ENCODE measurements at places on chromosomes 5 and 9.
A peak's percentile ranks its signal among the peaks of the same experiment; 100 is the strongest.

DNA sequence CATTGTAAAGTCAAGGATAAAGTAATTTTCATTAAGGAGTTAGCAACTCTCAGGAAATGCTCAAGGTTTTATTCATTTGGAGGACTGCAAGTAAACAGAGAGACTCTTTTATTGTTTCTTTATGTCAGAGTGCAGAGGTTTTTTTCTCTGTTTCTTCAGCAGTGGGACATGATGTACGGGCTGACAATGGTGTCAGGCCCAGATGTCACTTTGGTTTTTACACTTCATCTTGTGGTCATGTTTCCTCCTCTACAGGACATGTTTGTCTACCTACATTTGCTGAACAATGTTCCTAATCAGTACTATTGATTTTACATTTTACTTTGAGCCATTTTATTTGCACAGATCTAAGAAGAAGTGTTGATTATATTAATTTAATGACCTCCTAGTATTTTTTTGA, 72.8 kb upstream of the PARP8 start:
- no peak for DNase-seq

DNA sequence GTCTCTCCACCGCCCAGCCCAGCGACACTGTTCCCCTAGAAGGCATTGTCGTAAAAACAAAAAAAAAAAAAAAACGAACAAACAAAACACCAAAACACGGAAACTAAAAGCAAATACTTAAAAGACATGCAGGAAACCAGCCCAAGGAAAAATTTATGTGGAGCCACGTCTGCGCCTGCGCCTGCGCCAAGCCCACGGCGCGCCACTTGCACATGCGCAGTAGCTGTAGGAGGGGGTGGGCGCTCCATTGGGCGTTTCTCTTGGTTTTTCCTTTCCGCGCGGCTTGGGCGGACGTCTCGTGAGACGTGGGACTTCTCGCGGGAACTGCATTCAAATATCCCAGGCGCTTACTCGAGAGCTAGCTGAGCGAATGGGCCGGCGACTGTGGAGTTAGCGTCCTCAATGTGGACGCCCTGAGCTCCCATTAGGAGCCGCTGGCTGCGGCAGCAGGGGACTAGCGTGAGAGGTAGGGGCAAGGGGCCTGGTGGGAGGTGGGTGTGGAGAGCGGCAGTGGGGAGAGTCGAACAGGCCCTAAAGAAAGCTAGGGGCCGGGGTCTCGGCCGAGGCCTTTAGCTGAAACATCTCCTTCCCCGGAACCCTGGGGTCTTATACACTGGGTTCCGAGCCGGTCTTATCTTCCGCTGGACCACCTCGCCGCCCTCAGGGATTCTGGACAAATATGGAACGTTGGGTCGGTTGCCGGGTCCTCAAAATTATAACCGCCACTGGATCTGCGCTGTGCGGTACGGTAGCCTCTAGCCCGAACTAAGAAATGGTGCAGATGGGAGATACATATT, at the start of gene SPDL1:
SPDL1 (plus strand) TSS at position 350 of the 797 bp plus-strand sequence. CDS start 4,644 bp downstream, outside the sequence.
- peak; percentile 77 for DNase-seq

- no peak for DNase-seq
Observed at GRCh38 chr5:177483994-177484901, 10.8 kb upstream of the DBN1 start.

DNA sequence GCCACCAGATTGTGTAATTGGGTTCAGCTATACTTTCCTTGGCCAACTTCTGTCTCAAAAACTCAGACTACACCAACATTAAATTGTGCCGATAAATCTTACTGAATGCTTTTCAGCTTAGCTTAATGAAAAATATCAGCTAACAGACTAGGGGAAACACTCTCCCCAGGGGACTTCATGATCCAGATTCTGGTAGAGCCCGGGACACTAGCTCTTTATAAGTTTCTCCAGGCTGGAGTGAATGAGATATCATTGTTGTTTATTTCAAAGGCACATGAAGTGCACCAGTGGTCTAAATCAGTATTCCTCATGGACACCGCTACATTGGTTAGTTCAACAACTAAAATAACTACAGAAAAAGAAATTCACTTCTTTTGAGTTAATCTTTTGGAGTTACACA, 10.5 kb upstream of the LHFPL2 start:
- DNase-seq, result no peak

DNA sequence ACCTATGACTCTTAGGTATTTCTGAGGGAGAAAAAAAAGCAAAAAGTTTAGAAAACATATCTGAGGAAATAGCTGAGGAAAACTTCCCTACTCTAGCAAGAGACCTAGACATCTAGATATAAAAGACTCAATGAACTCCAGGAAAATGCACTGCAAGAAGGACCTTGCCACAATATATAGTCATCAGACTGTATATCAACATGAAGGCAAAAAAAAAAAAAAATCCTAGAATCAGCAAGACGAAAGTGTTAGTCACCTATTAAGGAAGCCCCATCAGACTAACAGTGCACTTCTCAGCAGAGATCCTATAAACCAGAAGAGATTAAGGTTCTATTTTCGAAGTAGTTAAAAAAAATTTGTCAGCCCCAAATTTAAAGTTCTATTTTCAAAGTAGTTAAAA, 166.2 kb downstream of the TMEM38B start:
- no peak for DNase-seq

DNA sequence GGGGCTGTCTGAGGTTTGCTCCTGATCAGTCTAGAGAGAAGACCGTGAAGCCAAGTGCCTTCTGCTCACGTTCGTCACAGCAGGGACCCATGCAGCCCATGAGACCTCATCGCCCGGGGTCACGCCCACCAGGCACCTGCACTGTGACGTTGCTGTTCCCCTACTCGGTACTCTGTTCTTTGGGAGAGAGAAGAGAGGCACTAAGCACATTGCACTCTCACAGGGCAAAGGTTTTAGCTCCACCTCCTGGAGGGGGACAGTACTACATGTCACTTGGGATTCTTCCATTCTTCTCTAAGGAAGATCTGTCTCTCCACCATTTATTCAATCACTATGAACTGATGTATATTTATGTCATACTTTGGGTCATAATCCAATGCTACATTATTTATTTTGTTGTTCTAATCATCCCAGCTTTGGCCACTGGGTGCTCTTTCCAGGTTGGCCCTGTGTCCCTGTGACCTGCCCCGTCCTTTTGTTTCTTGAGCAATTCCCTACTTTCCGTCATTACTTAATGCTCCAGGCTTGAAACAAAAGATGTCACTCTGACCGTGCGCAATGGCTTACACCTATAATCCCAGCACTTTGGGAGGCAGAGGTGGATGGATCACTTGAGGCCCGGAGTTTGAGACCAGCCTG, 31.4 kb upstream of the BRD3 start:
- peak; percentile 27 for DNase-seq

DNA sequence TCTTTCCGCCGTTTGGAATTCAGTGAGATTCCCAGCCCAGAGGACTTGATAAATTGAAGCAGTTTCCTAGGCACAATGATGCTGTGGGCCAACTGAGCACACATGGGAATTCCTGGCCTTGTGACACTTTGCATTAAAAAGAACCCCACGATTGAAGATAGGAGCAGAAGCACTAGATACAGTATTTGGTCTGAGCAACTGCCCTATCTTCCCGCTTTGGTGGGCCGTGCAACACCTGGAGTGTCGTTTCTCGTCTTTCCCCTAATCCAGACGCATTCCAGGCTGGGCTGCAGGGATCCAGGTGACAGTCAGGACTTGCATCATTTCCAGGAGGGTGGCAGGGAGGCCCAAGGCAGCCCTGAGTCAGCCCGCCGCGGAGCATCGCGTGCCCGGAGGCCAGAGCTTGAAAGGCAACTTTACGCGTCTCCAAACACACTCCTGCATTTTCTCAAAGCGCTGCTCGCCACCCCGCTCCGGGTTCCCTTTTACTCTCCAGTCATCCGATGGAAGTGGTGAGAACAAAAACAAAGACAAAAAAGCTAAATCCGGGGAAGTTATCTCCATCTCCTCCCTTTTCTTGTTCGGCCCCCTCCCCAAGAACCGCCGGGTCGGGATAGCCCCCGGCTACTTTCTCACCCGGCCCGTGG, 753 bp upstream of the STC2 start:
- DNase-seq, result peak; percentile 42

- no peak for DNase-seq
Observed at GRCh38 chr5:73532195-73532594, 33.2 kb downstream of the ANKRA2 start.

GRCh38 chr5:142275496-142275895, 49.3 kb downstream of the SPRY4 start:
- no peak for DNase-seq

DNA sequence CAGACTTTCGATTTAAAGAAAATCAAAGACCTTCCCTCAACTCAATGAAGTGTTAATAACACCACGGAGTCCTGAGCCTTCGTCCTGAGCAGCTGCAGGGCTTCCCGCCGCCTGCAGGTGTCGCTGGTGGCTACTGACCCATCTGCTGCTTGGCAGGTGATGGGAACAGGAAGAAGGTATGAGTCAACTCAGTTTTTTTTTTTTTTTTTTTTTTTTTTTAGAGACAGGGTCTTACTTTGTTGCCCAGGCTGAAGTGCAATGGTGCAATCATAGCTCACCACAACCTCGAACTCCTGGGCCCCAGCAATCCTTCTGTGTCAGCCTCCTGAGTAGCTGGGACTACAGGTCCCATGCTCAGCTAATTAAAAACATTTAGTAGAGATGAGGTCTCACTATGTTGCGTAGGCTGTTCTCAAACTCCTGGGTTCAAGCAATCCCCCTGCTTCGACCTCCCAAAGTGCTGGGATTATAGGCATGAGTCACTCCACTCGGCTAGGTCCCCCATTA, 185.7 kb upstream of the IL12B start:
- no peak for DNase-seq

DNA sequence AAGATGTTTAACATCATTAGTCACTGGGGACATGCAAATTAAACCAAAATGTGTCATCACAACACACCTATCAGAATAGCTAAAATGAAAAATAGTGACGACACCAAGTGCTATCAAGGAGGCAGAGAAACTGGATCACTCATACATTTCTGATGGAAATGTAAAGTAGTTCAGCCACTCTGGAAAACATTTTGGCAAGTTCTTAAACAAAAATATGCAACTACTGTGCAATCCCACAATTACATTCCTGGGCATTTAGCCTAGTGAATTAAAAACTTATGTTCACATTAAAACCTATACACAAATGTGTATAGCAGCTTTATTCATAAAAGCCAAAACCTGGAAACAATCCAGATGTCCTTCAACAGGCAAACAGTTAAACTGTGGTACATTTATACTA, 53.1 kb downstream of the SVEP1 start:
- DNase-seq, result no peak

GRCh38 chr9:130946766-130947617, 7.9 kb upstream of the FIBCD1 start:
- peak; percentile 28 for DNase-seq

DNA sequence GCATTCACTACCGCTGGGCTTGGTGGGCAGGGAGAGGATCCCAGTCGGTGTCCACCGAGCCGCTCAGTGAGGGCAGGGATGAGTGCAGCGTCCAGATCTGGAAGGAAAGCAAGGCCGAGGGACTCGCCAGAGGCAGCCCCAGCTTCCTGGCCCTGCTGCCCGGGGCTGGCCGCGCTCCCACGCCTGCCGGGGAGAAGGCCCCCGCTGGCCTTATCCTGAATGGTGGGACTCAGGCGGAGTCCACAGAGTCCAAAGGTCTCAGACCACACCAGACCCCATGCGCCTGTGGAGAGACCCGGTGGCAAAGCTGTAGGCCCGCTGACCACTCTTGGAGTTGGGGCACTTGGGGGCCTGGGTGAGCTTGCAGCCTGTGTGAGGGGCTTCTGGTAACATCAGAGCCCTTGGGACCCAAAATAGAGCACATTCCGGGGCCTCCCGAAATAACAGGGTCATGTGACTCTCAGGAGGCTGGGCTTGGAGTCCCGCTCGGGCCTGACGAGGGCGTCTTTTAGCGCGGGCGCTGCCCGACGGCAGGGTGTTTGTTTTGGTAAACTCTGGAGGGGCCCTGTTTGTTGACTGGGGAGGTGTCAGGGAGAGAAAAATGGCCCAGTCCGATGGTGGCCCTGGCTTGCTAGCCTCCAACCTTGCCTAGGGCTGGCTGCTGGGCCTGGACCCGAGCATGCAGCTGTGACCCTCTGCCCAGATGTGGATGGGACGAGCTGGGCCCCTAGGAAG, 2.8 kb downstream of the RXRA start:
- DNase-seq, result no peak

DNA sequence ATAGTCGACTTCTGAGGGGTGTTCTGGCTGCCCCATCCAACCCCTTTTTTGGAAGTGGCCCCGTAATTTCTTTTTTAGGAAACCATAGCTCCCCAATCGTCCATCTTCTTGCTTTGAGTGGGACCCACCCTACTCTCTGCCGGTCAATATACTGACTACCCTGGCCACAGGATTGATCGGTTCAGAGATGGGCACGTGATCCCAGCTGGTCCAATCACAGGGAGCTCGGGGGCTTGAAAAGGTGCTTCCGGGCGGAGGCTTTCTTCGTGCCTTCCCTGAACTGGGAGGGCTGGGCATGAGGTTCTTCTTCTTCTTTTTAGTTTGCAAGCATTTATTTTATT, 78.7 kb upstream of the SH3PXD2B start:
- peak; percentile 38 for DNase-seq

DNA sequence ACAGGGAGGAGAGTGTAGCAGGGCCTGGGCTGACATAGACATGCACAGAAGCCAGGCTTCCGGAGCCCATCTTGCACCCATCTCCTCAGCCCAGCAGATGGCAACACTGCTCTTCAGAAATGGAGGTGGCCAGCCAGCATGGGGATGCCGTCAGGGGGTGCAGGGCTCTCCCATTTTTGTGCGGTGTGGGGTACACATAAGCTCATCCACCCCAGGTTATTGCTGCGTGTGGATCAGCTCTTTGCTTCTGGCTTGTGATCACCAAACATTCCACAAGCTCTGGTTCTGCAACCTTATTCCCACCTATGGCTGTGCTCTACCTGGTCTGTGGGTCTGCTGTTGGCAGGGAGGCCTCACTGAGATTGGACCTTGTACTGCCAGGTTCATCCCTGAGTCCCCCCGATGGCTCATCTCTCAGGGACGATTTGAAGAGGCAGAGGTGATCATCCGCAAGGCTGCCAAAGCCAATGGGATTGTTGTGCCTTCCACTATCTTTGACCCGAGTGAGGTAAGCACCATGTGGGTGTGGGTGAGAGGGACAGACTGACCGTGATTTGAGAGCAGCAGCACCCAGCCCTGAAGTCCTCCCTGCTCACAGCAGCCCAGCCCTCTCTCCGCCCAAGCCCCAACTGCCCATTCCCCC, 17.3 kb downstream of the SLC22A5 start:
- peak; percentile 47 for DNase-seq

- no peak for DNase-seq
Observed at GRCh38 chr5:158013939-158014338, 155.0 kb upstream of the CLINT1 start.

GRCh38 chr5:181170996-181171395, 23.6 kb downstream of the OR2V2 start:
- DNase-seq, result no peak

- no peak for DNase-seq
Observed at GRCh38 chr5:139401546-139401945, 2.3 kb downstream of the SPATA24 start.
